ENCODE measurements at places on chromosomes 7 and 10.

- H3K27me3 ChIP-seq = no peaks in the 10 kb centered on the region
- H3K4me1 ChIP-seq = peaks cover 38% of the 10 kb centered on the region
- peak overlapping the region; percentile 72 for H3K27ac ChIP-seq
- no peak for DNase-seq
Measured at GRCh38 chr10:114266521-114266920, 27.5 kb downstream of the VWA2 start.

DNA sequence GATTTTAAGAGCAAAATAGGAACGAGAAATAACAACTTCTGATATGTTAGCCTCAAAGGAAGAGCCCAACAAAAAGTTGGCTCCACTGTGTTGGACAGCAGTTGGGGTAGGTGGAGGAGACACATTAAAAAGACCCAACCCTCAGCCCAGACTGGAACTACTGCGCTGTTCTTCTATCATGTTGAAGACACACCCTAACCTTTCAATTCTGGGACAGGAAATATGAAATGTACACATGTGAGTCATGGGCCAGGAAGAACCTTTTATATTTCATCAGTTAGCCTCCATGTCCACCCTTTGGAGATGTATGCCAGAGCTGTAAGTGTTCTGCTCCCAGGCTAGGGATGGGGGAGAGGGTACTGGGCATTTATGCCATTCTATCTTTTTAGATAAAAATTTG is 22.1 kb downstream of the CLDN12 start:
- H3K36me3 ChIP-seq = no peaks in the 10 kb centered on the region
- H3K4me1 ChIP-seq = peaks cover 9% of the 10 kb centered on the region
- no peak overlapping the region for H3K27ac ChIP-seq
- H3K4me3 ChIP-seq = no peak overlapping the region

DNA sequence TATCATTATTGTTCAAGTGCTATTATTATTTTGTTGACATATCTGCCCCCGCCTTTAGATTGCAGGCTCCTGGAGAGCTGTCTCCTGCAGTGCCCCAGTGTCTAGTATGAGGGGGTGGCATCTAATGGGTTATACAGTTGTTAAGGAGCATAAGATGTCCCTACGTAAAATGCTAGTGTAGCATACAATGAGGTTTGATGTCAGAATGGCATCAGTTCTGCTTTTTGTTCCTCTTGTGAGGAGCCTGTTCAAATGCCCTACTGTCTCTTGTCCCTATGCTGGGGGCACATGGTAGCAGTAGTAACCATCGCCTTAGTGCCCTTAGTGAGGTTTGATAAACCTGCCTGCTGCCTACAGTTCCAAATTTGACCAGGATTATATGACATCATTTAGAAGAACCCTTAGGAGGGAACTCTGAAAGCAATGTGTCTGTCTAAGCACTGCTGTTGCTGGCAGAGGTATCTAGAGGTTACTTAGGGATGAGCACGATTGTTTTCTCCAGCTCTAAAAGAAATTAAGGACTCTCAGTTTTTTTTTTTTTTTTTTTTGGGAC is 9.7 kb downstream of the CREM start:
- no peaks in the 10 kb centered on the region for H3K27me3 ChIP-seq
- no peak for DNase-seq
- H3K27ac ChIP-seq = no peak overlapping the region

DNA sequence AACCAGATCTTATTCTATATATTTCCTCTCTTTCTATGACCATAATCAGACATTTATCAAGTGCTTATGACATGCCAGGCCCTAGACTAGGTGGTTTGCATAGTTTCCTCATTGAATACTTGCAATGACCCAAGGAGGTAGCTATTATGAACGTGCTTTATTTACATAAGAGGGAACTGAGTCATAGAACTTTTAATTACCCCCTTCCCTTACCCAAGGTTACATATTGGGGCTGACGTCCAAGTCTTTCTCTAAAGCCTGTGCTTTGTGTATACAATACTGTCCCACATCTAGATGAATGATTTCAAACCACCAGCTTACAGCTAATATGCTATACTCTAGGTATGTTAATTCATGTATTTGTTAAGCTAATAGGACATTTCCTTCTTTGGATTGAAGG is 91.9 kb upstream of the NPY start:
- H3K4me3 ChIP-seq = no peak overlapping the region
- H3K36me3 ChIP-seq = no peaks in the 10 kb centered on the region
- H3K27me3 ChIP-seq = no peaks in the 10 kb centered on the region
- DNase-seq = no peak
- H3K27ac ChIP-seq = no peak overlapping the region

DNA sequence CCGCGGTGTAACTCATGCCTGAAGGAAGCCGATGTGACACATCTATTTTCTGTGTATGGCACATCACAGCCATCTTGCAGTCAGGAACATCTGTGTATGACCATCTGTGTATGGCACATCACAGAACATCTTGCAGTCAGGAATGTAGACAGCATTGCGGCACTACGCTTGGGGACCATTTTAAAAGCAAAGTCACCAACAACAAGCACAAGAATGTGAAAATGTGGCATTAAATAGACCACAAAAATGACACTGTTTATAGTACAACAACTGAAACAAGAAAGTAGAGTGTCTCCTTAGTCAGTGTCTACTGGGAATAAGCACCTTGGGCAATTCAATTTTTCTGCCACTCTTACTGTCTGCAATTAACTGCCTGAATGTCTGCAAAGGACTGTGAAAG is 124.4 kb downstream of the HGF start:
- no peak for DNase-seq
- H3K27me3 ChIP-seq = no peaks in the 10 kb centered on the region
- H3K4me1 ChIP-seq = no peaks in the 10 kb centered on the region

DNA sequence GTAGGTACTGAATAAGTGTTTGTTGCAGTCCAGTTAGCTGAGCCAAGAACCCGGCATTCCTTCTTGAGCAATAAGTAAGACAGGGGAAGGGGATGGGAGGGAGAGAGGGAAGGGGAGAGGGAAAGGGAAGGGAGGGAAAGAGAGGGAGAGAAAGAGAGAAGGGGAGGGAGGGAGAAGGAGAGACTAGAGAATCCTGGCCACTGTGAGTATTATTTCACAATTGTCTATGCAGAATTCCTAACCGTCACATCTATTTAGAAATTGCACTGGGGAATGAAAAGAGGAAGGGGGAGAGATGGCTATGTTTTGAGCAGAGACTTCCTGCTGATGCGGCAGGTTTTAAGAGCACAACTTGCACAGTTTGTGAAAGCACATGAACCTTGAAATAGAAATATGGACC is 251.4 kb upstream of the ZMIZ1 start:
- no peak overlapping the region for H3K4me3 ChIP-seq
- H3K27me3 ChIP-seq = no peaks in the 10 kb centered on the region
- no peaks in the 10 kb centered on the region for H3K36me3 ChIP-seq
- DNase-seq = no peak
- H3K4me1 ChIP-seq = no peaks in the 10 kb centered on the region
- H3K27ac ChIP-seq = no peak overlapping the region

- H3K4me3 ChIP-seq = peak overlapping the region; percentile 58
- H3K4me1 ChIP-seq = peaks cover 42% of the 10 kb centered on the region
- DNase-seq = no peak
- H3K27me3 ChIP-seq = peaks cover 32% of the 10 kb centered on the region
- no peaks in the 10 kb centered on the region for H3K36me3 ChIP-seq
Measured at GRCh38 chr7:27096768-27097514, 1.1 kb upstream of the HOXA1 start.

DNA sequence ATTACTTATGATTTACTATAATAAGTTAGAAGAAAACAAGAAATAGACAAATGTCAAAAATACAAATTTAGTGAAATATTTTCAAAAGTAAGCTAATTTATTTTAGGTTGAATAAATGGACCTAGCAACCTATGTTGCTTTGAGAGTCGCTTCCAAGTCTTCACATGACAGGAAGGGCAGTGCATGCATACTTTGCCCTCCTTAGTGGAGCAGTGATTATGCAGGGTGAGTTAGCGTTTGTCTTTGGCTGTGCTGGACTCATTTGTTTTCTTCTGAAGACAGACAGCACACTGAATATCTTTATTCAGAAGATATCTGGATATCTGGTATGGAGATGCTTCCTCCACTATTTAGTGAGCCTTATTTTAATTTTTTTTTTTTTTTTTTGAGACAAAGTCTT is 102.5 kb downstream of the SRI start:
- no peak for DNase-seq
- H3K27ac ChIP-seq = no peak overlapping the region
- H3K27me3 ChIP-seq = no peaks in the 10 kb centered on the region
- H3K4me3 ChIP-seq = no peak overlapping the region
- H3K36me3 ChIP-seq = no peaks in the 10 kb centered on the region

GRCh38 chr7:158432369-158433341 is 155.0 kb downstream of the PTPRN2 start:
- no peak overlapping the region for H3K27ac ChIP-seq
- no peak for DNase-seq
- no peaks in the 10 kb centered on the region for H3K27me3 ChIP-seq
- no peaks in the 10 kb centered on the region for H3K36me3 ChIP-seq
- no peak overlapping the region for H3K4me3 ChIP-seq

GRCh38 chr7:143318661-143319060 is 2.8 kb downstream of the CLCN1 start:
- H3K27ac ChIP-seq = no peak overlapping the region
- H3K4me1 ChIP-seq = peaks cover 11% of the 10 kb centered on the region
- peak; percentile 54 for DNase-seq
- no peak overlapping the region for H3K4me3 ChIP-seq
- no peaks in the 10 kb centered on the region for H3K27me3 ChIP-seq

DNA sequence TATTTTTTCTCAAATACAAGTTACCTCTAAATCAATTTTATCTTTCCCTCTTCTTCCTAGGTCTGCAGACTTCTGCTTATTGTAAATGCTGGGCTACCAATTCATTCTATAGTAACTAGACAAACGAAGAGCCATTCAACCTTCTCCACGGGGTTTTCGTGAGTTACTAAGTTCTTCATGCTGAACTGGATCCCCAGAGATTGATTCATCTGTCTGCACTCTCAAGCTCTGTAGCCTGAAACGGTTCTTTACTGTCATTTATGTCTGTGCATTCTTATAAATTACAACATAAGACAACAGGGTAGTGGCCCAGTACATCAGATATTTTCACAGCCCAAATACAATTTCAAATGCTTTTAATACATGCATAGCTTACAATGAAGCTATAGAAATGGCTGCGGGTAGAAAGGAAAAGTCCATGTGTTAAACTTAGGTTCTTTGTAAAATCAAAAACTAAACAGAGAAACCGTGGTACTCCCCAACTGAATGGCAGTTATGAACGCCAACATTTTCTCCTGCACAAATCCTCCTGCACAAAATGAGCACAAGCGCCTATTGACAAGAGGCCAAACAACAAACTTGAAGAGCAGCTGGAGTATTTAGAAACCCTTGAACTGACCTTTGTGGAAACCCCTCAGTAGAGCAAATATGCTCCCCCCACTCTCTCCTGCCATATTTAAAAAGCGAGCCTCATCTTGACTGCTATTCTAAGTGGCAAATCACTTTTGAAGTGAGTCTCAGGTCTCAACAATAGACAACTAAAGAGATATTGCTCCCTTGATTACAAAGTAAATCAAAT is 20.7 kb downstream of the LAMB1 start:
- H3K4me1 ChIP-seq = no peaks in the 10 kb centered on the region
- H3K36me3 ChIP-seq = peaks cover 42% of the 10 kb centered on the region
- no peak overlapping the region for H3K4me3 ChIP-seq
- no peak for DNase-seq
- no peaks in the 10 kb centered on the region for H3K27me3 ChIP-seq
- H3K27ac ChIP-seq = no peak overlapping the region

DNA sequence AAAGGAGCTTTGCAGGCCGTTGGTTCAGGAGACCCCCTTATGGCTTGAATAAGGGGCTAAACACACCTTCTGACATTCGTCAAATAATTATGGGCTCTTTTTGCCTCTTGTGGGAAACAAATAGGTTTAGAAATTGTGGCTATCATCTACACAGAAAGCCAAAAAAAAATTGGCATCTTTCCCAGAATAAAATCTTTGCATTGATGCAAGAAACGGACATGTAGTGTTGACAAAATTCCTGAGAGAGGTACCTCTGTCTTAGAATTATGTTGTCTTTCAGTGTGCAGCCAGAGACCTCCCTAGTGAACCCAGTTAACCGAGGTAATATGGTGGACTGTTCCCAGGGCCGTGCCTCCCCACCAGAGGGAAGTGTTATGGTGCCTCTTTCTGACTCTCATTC is 283.9 kb downstream of the SDHAF3 start:
- no peaks in the 10 kb centered on the region for H3K4me1 ChIP-seq
- H3K27ac ChIP-seq = no peak overlapping the region
- no peaks in the 10 kb centered on the region for H3K27me3 ChIP-seq
- DNase-seq = no peak
- no peak overlapping the region for H3K4me3 ChIP-seq
- H3K36me3 ChIP-seq = no peaks in the 10 kb centered on the region

GRCh38 chr10:84890706-84891105 is 562.3 kb downstream of the CCSER2 start:
- no peak overlapping the region for H3K27ac ChIP-seq
- no peak overlapping the region for H3K4me3 ChIP-seq
- H3K27me3 ChIP-seq = no peaks in the 10 kb centered on the region
- DNase-seq = no peak
- no peaks in the 10 kb centered on the region for H3K4me1 ChIP-seq

DNA sequence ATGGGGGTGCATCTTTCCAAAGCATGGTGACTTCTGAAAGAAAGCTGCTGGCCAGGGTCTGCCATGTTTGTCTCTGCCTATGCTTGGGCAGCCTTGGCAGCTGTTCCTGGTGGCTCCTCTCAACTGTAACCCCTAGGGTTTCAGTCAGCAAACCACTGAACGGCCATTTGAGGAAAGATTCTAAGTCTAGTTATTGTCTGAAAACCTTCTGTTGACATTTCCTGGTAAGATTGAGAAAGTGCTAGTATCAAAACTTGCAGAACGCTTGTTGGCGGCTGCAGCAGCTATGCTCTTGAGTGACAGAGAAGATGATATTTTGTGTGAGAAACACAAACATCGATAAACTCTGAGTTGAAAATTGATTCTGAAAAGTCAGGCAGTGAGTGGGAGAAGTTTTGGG is 523.1 kb downstream of the LRMDA start:
- H3K4me1 ChIP-seq = no peaks in the 10 kb centered on the region
- DNase-seq = no peak
- H3K27ac ChIP-seq = no peak overlapping the region
- H3K36me3 ChIP-seq = no peaks in the 10 kb centered on the region
- H3K27me3 ChIP-seq = no peaks in the 10 kb centered on the region
- no peak overlapping the region for H3K4me3 ChIP-seq

DNA sequence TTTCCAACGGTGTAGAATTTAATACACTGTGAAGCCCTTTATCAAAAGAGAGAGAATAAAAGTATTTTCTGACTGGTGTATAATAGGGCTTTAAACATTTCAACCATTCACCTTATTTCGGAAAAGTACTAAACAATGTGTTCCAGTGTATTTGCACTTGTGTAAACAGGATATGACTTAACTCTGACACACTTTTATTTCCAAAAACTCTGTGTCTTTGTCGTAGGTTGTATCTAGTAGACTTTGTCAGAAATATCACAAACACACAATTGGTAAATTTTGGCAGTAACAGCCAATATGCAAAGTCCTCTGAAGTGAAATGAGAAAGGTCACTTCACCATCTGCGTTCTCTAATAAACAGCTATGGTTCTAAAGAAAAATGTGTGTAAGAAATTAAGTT is 10.3 kb upstream of the TSPAN13 start:
- peak overlapping the region; percentile 30 for H3K27ac ChIP-seq
- peaks cover 20% of the 10 kb centered on the region for H3K4me1 ChIP-seq
- no peak overlapping the region for H3K4me3 ChIP-seq
